Stimulated activated CD8-positive, alpha-beta memory T cell treated with anti-CD3 and anti-CD28 coated beads, Interleukin-2, amount 100 ng/mL, for 48 hours (primary cell): ENCODE measurements at places on chromosomes 12 and 14.

DNA sequence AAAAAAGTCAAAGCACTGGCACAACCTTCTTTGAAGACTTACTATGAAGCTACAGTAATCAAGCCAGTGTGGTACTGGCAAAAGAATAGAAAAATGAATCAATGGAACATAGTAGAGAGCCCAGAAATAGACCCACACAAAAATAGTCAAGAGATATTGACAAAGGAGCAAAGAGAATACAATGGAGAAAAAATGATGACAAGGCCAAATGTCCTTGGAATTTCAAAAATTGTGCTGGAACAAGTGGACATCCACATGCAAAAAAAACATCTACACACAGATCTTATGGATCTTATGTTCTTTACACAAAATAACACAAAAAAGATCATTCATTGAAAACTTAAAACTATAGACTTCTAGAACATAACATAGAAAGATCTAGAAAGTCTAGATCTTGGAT, 1379.7 kb upstream of the SEL1L start:
- no peak for DNase-seq

DNA sequence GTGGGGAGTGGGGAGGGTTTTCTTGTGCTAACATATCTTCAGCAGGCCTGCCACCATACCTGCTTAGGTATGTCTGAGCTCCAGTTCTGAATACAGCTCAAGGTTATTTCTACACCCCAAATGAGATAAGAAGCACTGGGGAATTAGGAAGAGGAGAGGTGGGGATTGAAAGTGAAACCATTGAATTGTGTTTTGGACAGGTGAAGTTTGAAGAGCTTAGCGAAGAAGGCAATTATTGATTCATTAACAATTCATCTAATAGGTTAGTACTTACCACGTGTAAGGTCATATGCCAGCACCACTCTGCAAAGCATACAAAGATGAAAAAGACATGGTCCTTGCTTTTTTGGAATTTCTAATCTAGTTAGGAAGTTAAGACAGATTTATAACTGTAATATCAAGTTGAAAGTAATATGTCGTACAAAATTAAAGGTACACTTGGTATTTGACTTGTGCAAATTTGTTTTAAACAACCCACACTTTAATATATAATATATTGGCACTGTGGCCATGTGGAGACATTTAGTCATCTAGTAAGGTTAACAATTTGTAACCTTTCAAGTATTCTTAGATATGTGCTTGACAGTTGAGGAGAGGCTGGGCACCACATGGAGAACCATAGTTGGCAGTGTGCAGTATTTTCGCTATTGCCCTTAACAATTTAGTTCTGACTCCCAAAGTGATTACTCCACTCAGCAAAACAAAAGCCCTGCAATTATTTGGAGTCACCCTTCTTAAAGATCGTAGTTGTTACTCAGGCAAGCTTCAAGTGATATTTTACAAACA, 3.6 kb downstream of the SMCO3 start:
- no peak for DNase-seq

- DNase-seq = no peak
Observed at GRCh38 chr14:75201087-75201486, 24.7 kb upstream of the TMED10 start.

DNA sequence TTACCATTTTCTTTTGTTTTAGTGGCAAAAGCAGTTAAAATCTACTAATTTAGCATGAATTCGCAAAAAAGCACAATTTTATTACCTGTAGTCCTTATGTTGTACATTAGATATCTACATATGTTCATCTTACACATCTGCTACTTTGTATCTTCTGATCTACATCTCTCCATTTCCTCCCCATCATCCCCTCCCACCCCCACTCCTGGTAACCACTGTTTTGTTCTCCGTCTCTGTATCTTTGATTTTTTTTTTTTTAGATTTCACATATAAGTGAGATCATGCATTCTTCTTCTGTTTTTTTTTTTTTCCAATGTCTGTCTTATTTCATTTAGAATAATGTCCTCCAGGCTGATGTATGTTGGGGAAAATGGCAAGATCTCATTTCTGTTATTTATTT, 922.7 kb downstream of the VRK1 start:
- no peak for DNase-seq

- DNase-seq = no peak
Observed at GRCh38 chr12:109710205-109710746, 3.3 kb upstream of the FAM222A start.

GRCh38 chr12:16586350-16587109, 19.4 kb downstream of the LMO3 start:
- DNase-seq = no peak

DNA sequence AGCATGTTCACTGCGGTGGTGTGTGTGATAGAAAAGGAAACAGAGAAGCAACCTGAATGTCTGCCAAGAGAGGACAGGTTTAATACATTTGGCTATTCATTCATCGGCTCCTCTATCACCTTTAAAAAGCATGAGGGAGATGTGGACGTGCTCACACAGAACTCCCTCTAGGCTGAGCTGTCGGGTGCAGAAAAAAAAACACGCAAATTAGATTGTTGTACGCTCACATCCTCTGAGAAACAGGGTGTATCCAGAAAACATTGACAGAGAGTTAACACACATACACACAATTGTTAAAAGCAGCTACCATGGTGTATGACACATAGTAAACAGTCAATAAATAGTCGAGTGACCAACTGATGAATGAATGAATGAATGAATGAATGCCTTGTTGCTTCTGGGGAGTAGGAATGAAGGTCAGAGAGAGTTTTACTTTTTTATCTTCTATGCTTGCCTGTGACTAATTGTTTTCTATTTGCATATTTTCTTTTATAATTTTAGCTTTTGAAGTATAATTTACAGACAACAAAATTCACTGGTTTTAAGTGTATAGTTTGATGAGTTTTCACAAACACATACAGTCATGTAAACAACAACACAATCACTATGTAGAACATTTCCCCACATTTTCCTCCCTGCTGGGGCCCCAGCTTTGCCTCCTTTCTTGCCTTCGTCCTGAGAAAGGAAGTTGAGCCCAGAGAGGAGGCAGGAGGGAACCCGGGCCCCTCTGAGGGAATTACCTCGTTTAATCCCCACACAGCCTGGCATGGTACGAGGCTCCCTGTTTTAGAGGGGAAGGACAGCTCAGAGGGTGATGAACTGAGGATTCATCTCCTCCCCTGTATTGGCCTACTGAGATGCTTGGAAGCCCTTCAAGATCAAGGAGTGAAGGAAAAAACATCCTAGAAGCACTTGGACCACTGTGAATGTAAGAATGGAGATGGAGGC, 19.7 kb upstream of the FAM222A start:
- no peak for DNase-seq

GRCh38 chr14:37597538-37597913, 2.1 kb downstream of the TTC6 start:
- no peak for DNase-seq

GRCh38 chr14:101017209-101017608, 113.7 kb upstream of the RTL1 start:
- DNase-seq = no peak

- DNase-seq = no peak
Observed at GRCh38 chr12:55017416-55017925, 2.3 kb upstream of the NEUROD4 start.

- no peak for DNase-seq
Observed at GRCh38 chr12:116804051-116804450, 65.9 kb downstream of the RNFT2 start.

DNA sequence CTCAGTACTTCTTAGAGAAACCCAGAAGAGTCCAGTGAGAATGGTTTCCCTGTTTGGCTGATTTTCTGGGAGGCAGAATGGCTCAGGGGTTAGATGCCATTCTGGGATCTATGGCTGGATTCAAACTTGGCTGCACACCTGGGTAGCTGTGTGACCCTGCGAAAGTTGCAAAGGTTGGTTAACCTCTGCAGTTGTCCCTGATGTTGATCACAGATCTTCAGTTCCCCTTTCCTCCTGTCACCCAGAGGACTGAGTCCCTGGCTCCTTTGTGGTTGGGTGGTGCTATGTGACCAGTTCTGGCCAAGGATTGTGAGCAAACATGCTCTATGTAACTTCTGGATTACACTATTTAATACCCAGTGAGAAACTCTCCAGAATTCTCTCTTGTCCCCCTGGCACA, 418.0 kb downstream of the RGS6 start:
- no peak for DNase-seq

DNA sequence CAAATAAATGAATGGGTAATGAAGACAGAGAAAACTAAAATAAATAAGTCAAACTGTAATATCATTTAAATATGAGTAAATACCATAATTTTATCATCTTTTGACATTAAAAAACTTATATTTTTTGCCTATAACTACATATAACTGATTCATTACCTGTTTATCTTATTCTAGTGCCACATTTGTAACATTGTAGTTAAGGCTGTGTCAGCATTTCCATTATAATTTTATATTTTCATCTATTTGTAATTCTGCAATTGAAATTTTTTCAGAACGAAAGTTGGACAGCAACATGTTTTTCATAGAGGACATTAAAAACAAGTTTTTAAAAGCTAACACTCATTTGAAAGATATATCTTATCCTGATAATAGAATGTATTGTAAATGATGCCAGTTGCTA, 1286.5 kb downstream of the LRFN5 start:
- DNase-seq = no peak

- DNase-seq = no peak
Observed at GRCh38 chr12:92210071-92210470, 64.4 kb upstream of the BTG1 start.

GRCh38 chr14:89566180-89566579, 149.1 kb upstream of the FOXN3 start:
- DNase-seq = no peak

- no peak for DNase-seq
Observed at GRCh38 chr14:43243168-43243567, 1263.9 kb downstream of the FSCB start.

DNA sequence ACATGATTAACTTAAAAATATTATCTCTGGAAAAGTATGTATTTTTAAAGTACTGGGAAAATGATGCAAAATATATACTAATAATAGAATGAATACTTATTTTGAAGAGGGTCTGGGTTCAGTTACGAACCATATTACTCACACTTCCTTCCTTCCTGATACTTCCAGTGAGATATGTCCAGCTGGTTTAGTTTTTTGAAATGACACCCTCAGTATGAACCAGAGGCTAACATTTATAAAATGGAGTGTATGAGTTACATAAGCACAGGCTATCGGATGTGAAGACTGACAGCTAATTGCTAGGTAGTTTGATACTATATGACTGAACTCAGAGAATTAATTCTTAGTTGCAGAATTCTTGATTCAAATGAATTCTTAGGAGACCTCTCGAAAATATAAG, 122.9 kb downstream of the OTOGL start:
- DNase-seq = no peak

- DNase-seq = no peak
Observed at GRCh38 chr14:78083837-78084236, 86.3 kb upstream of the NRXN3 start.

DNA sequence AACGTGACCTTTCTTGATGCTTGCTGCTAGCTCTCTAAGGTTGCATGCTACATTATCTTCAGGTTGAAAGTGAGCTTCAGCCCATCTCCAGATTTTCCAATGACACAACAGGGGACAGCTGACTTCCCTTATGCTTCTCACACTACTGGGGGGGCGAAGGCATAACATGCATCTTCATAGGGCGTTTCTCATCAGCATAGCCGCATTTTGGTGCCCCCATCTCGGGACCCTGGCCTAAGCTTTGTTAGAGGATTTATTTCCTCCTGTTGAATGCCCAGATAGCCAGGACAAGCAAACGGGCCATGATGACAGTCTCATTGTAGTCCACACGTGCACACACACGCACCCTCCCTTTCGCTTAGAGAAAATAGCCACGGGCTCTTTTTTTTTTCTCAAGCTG, 30.7 kb downstream of the SSPN start:
- no peak for DNase-seq

GRCh38 chr14:75489480-75489837, 32.8 kb upstream of the BATF start:
- DNase-seq = no peak

- DNase-seq = no peak
Observed at GRCh38 chr12:94593822-94594442, 56.4 kb downstream of the TMCC3 start.

GRCh38 chr12:122059203-122059960, 19.2 kb upstream of the MLXIP start:
- DNase-seq = no peak

DNA sequence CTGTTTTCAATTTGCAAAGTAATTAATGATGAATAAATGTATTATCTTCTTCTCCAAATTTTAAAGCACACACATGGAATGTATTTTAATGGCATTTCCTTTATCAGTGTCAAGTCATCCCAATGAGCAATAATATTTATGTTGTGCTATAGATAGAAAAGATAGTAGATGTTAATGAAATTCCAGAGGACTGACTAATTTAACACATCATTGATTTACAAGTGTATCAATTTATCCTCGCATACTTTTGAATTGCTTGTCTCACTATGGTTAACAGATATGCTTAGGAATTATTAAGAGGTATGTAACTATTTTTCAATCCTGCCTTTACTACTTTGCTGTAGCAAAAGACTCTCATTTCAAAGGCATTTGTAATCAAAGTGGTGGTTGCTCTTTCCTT, 842.9 kb downstream of the SLC6A15 start:
- DNase-seq = no peak

DNA sequence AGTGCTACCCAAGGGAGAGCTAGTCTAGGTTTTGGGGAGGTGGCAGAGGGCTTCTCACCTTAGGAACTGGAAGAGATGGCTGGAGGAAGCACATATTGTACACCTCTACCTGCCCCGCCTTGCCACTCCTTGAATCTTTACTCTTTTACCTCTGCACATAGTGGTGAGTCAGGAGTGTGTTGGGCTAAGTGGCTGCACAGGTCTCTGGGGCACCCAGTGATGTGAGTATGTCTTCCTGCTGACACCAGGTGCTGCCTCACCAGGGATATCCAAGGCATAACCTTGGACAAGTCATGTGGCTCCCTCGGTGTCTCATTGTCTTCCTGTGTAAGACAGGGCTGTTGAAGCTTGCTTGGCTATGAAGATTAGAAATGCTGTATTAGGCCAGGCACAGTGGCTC, 19.8 kb upstream of the CABP1 start:
- no peak for DNase-seq

GRCh38 chr12:49342914-49343731, 3.6 kb upstream of the DNAJC22 start:
- no peak for DNase-seq

GRCh38 chr14:100893760-100894159, 9.8 kb downstream of the RTL1 start:
- DNase-seq = no peak

DNA sequence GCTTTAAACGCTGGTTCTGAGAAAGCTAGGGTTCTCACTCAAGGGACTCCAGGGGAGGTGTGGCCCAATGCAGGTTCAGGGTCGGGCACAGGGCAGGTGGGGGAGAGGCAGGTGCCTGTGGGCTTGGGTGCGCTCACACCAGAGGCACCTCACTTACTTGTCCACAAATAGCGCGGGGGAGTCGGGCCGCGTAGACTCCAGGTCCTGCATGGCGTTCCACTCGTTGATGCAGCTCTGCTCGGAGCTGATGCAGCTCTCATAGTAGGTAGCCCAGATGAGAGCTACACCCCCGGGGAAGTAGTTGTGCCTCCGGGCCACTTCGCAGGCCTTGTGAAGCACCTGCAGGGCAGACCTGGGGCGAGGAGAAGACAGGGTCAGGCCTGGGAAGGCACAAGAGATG, 49.9 kb downstream of the SSH1 start:
- DNase-seq = no peak

GRCh38 chr12:27583057-27583797, 59.2 kb downstream of the PPFIBP1 start:
- DNase-seq = no peak

- no peak for DNase-seq
Observed at GRCh38 chr14:104795781-104796686, 486 bp upstream of the AKT1 start.

GRCh38 chr12:15497671-15498292, 175.5 kb downstream of the PTPRO start:
- no peak for DNase-seq

GRCh38 chr14:21913759-21914158, 240.1 kb upstream of the OR4E1 start:
- DNase-seq = peak; percentile 44
